CD14-positive monocyte (primary cell): ENCODE measurements at places on chromosomes 12 and 14.

GRCh38 chr14:61615743-61616523 is 79.4 kb upstream of the HIF1A start:
- no peak for DNase-seq

DNA sequence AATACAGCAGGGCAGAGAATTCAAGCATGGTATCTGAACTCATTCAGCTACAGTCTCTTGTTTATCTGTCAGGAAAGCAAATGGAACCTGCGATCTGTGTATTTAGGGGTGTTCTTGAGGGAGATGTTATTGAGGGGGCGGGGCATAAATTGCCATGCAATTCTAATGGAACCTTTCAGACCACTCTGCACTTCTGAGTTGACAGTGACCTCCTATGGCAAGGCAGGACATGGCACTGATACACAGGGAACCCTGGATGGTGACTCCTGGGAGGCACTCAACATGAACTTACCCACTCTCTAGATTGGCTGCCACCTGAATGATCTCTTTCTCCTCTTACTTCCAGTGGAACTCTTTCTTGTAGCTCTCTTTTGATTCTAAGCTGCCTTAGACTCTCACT is 787.3 kb downstream of the VRK1 start:
- no peak for DNase-seq

- no peak for DNase-seq
These were observed 128.7 kb upstream of the BMP4 start for GRCh38 chr14:54085232-54085761.

DNA sequence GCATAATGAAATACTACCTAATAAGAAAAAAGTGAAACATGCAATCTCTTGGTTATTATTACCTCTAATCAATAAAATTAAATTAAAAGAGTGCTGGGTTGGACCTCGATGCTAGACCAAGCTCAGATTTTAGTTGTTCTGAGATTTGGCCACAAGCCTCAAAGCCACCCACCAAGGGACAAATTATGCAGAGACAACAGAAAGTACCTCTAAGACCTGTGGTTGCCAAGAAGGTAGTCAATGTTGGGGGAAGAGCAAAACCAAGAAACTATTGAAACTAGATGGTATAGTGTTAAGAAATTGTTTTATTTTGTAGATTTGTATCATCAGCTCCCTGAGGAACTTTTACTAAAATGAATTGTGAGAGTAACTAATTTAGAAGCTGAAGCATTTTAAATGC is 43.8 kb upstream of the ARID2 start:
- no peak for DNase-seq

DNA sequence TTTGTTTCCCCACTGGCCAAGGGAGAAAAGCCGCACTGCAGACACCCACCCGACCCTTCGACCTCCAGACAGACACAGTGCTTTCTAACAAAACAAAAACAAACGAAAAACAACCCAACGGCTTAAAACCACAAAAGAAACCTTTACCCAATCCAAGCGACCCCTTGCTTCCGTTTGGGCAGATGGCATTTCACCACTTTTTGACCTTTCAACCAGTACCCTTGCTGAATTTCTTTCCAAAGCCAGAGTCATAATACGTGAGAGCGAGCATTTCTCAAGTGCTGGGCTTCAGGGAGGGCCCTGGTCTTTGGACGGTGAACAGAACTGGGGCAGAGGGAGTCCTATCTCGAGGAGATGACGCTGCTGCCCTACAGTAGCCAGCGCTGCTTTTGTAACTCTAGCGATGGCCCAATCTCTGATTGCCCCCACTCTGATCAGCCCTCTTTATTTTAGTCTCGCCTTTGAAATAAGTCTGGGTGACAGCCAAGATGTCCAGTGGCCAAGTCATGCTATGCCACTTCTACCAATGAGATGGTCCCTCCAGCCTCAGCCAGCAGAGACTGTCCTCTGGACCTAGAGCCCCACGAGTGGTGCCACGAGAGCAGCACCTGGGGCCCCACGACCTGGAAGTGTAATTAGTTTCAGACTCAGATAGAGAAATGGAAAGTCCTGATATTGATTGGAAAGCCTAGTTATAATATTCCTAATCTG is 21.9 kb upstream of the ADIPOR2 start:
- DNase-seq = peak; percentile 76

GRCh38 chr12:113171543-113171942 is 13.7 kb downstream of the DDX54 start:
- DNase-seq = no peak

DNA sequence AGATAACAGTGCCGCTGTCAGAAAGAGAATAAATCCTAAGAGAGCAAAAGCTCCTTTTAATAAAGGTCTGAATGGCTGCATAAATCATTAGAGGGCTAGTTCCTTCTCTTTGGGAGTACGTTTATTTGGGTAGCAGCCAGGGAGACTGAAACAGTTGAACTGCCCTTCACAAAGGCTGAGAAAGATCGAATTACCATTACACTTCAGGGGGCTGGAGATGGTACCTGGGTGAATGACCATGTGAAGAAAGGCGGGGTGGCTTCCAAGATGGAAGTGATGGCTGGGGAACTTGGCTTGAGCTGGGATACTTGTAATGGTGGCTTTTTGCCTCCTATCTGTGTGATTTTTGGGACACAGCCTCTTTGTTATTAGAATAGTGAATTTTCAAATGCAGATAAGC is 1.7 kb upstream of the FGD4 start:
- DNase-seq = no peak

DNA sequence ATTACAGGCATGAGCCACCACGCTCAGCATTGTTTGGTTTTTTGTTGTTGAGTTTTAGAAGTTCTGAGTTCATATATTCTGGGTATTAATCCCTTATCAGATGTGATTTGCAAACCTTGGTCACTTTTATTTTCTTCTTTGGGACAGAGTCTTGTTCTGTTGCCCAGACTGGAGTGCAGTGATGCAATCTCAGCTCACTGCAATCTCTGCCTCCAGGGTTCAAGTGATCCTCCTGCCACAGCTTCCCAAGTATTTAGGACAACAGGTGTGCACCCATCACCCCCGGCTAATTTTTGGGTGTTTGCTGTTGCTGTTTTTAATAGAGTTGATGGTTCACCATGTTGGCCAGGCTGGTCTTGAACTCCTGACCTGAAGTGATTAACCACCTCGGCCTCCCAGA is 11.8 kb downstream of the USP30 start:
- no peak for DNase-seq
